NCI-H1105 (cell line): ENCODE measurements at places on chromosomes 2 and 18.

DNA sequence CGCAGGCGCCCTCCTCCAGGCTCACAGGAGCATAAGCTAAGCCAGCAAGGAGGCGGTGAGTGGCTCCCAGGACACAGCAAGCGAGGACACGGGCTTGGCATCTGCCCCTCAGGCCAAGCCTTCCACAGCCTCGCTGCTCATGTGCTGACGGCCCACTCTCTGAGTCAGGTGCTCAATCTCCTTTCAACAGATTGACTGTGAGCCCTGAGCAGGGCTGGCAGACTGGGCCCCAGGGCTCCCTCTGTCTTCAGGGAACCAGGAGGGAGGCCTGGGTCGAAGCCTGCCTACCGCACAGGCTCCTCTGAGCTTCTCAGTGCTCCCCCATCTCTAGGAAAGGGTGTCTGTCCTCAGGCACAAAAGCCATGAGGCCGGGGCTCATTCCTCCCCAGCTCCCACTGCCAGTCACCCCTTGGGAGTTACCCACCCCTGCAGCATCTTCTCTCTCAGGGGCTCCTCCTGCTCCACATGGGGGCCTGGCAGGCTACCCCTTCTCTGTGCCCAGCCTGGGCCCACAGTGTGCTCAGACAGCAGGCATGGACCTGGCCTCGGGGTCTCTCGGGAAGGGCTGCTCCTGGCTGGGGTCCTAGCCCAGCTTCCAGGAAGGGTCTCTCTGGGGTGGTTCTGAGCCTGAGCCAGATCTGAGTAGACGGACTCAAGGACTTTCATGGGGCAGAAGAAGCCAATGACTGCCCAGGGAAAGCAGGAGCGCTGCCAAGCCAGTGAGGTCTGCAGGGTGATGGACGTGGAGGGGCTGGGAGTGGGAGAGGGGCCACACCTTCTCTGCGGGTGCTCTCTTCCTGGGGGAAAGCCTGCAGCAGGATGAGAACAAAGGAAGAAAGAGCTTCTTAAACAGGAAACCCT, 138.0 kb upstream of the GPC1 start:
- DNase-seq, result no peak

DNA sequence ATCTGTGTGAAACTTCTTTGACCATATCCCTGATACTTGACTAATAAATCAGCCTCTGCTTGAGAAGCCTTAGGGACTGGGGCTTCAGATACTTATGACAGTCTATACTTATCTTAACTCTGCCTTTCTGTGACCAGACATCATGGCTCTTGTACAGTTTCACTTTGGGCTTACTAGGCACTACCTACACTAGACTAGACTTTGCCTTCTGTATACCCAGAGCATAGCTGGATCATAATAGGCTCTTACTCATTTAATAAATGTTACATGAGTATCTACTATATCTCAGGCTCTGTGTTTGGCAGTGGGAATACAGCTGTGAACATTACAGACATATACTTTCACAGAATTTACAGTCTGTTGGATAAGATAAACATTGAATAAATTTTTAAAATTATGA, 9.0 kb downstream of the UGP2 start:
- DNase-seq, result no peak

- no peak for DNase-seq
Observed at GRCh38 chr2:216394881-216395280, 17.4 kb upstream of the SMARCAL1 start.

DNA sequence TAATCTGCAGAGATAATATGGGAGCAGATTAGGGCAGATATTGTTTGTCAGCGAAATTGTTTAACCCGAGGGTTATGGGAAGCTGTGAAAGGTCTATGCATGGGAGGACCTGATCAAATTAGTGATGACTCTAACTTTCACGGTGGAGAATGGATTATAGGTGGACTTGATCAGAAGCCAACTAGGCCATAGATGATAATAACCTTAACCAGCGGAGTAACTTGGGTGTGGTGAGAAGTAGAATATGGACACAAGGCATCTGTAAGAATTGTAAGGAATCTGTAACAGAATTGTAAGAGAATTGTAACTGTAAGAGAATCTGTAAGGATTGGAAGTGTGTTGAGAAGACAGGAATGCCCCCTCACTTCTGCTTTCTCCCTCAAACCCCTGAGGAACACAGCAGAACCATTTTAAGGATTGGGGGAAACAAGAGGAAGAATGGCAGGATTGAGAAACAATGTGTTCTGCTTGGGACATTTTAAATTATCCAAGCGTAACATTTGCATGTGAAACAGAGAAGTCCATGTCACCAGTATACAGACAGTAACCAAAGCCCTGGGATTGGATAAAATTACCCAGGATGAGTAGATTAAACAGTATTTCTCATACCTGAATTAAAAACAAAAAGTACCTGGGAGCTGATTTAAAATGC, 14.9 kb upstream of the SLC39A10 start:
- no peak for DNase-seq

GRCh38 chr2:48946449-48947048, 191.0 kb upstream of the LHCGR start:
- DNase-seq, result peak; percentile 55

DNA sequence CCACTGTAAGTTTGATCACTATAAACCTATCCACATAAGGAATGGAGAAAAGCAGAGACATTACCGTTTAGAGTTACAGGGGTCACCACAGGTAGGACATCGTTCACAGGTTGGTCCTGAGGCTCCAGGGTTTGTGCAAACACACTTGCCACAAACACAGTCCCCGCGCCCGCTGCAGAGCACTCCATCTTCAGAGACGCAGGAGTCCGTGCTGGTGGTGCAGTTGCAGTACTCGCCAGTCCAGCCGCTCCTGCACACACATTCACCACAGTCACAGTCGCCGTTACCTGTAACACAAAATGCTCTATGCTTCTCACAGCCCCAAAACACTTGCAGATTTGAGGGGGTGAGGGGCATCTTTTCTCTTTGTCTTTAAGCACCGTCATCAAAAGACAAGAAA, 63.9 kb upstream of the PLA2R1 start:
- DNase-seq, result no peak

- DNase-seq, result no peak
Observed at GRCh38 chr2:25447018-25447417, 105.3 kb upstream of the DNMT3A start.

DNA sequence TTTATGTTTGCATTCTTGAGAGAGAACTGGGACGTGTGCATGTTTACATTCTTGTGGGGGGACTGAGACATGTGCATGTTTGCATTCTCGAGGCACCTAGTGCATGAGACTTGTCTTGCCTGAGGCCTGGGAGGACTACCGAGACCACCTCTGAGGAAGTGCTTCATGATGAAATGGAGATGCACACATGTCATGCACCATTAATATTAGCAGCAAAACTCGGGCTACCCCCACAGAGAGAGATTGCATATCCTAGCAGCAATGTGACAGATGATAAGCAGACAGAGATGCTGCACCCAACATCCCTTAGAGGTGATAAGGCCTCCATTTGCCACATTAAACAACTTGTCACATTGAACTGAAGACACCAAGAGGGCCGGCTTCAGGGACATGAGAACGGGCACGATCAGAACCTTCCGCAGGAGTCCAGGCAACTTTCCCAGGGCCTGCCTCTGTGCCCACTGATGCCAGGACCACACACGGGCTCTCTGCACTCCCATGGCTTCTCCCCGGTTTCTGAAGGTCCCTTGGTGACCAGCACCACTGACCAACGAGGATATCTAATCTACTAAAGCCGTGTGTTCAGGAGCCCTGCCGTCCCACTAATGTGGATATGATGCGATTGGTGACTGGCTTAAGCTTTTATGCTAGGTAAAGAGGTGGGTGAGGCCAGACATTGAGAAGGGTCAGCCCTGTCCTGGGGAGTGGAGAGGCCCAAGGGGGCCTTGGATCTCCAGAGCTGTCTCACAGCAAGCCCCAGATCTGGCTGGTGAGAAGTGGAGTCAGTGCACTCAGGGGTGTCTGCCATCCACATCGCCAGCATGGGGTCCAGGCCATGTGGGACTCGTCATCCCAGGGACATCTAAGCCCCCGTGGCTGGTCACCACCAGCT, 208.3 kb downstream of the NDUFA10 start:
- DNase-seq, result no peak

DNA sequence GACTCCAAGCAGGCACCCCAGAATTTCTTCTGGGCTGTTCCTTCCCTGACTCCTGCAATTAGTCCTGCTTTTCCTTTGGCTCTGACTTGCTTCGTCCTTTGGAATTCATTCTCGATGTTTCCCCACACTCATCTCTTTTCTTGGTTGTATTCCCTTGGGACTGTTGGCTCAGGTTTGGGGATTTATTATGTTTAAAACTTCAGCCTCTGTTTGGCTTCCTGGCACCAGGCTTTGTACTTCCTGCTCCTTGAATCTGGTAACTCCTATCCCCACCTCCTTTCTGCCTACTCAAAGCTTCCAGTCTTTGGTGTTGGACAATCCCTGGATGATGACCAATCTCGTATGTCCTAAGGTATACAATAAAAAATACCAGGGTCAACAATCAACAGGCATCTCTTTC, 1.8 kb upstream of the KCNE4 start:
- DNase-seq, result no peak

DNA sequence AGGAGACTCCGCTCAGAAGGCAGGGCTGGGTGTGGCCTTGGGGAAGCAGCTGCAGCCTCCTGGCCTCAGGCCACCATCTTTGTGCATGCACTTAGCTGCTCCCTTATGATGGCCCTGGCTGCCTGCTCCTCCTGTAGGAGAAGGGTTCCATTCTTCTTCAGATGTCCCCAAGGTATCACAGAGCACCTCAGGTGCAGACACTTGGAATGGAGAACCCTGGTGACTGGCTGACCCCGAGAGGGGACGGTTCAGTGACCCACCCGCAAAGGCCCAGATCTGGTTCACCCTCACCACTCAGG, 9.6 kb downstream of the GPAT2 start:
- no peak for DNase-seq

- DNase-seq, result no peak
Observed at GRCh38 chr18:26893996-26894395, 28.5 kb upstream of the AQP4 start.

GRCh38 chr2:59572227-59572626, 981.2 kb downstream of the BCL11A start:
- no peak for DNase-seq

GRCh38 chr2:231494669-231495068, 30.4 kb upstream of the NCL start:
- no peak for DNase-seq

DNA sequence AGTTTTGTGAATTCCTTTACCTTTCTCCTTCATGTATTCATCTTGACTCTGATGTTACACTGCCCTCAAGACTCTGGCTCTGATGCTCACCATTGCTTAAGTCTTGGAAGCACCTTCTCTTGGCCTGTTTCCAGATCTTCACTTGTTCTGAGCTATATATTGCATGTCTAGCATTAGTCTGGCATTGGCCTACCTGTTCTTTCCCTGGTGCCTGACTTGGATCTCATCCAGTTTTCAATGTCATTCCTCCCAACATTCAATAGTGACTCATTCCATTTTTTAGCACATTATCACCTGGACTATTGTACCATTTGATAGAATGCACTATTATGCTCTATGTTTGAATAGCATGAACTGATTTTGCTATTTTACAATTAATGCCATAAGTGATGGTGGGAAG, 127.3 kb upstream of the NYAP2 start:
- peak; percentile 14 for DNase-seq

GRCh38 chr2:96528700-96529375, 7.7 kb upstream of the ARID5A start:
- DNase-seq, result no peak

DNA sequence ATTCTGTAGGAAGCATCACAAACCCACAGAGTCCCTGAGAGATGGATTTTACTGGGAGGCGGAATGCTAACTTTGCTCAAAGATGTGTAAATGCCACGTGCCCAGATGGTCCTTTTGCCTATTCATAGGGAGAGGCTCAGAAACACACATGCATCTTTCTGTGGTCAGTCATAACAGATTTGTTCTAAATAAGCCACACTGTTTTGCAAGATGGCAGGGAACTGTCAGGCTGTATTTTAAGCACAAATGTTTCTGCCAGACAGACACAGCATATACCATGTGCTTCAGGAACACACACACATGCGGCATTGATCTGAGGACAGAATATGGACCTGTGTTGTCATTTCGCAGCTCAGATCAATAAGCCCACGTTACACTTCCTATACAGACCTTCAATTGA, 312.0 kb downstream of the GPD2 start:
- DNase-seq, result no peak

GRCh38 chr2:109279243-109279860, 150.3 kb downstream of the SH3RF3 start:
- no peak for DNase-seq

GRCh38 chr2:215140166-215140707, 1.8 kb upstream of the ABCA12 start:
- DNase-seq, result no peak

DNA sequence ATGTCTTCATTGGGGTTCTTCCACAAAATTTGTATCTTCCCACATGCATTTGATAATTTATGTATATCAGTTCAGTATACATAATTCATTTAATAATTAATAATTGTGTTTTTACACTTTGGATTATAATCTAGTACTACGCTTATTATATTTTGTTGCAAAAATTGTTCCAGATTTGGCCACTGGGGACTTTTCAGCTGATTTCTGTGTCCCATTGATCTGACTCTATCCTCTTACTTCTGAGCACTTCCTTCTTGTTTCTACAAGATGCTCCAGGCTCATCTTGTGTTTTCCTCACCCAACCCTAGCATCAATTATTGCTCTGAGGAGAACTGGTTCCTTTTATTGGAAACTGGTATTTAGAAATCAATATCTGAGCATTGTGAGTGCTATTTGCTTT, 215.3 kb upstream of the CDH19 start:
- DNase-seq, result no peak

DNA sequence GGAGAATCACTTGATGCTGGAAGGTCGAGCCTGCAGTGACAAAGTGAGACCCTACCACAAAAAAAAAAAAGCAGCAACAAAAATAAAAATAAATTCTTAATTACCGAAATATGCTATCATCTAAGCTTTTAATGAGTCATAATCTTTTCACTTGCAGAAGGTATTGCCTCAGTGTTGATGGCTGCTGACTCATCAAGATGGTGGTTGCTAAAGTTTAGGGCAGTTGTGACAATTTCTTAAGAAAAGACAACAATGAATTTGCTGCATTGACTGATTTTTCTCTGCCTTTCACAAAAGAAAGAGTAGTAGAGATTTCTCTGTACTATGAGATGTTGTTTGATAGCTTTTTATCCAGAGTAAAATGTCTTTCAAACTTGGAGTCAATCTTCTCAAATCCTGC, 1809.0 kb downstream of the SUCLG1 start:
- DNase-seq, result no peak

DNA sequence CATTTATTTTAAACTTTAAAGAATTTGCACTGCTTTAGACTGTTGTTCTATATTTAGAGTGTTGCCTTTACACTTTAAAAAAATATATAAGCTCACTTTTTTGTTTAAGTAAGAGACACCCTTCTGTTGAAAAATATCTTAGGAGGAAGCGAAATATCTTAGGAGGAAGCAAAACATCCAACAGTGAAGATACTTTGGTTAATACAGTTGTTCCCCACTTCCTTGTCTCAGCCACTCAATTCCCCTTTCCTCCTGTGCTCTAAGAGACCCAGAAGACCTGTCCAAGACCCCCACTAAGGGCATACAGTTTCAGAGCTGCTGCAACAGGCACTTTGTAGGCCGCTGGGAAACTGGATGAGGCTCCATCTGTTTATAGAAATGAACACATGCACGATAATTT, 5.7 kb downstream of the SERPINB8 start:
- no peak for DNase-seq

- no peak for DNase-seq
Observed at GRCh38 chr18:5144629-5145028, 52.4 kb downstream of the AKAIN1 start.
